ENCODE measurements at places on chromosomes 11 and 22.
A peak's percentile ranks its signal among the peaks of the same experiment; 100 is the strongest.

- DNase-seq, result no peak
These were observed 4.7 kb downstream of the LTBP3 start for GRCh38 chr11:65553301-65554001.

DNA sequence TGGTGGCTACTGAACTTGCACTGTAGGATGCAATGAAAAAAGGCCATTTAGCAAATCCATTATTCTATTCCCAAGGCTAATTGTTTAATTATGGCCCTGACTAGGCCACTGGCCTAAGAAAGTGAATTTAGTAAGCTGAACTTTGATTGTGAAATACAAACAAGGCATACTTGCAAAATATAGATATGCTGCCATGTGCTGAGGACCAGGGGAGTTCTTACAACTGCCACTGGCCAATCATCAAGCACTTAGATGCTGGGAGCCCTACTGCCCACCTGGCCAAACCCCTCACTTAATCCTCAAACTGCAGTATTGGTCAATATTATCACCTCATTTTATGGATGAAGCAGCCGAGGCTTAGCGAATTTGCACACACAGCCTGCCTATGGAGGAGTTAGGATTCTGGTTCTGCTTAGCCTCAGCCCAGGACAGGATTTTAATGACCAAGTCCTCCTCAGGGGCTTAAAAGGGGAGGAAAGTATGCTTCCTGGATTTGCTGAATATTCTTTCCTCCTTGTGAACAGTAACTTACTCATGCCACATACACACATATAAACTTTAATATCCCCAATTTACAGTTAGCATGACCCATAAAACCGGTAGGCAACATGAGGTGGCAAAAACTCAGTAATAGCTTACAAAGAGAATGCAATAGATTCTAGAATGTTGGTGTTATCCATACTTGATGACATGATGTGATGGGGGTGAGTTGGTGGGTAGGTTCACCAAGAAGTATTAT is 39.3 kb downstream of the CD44 start:
- peak; percentile 40 for DNase-seq

DNA sequence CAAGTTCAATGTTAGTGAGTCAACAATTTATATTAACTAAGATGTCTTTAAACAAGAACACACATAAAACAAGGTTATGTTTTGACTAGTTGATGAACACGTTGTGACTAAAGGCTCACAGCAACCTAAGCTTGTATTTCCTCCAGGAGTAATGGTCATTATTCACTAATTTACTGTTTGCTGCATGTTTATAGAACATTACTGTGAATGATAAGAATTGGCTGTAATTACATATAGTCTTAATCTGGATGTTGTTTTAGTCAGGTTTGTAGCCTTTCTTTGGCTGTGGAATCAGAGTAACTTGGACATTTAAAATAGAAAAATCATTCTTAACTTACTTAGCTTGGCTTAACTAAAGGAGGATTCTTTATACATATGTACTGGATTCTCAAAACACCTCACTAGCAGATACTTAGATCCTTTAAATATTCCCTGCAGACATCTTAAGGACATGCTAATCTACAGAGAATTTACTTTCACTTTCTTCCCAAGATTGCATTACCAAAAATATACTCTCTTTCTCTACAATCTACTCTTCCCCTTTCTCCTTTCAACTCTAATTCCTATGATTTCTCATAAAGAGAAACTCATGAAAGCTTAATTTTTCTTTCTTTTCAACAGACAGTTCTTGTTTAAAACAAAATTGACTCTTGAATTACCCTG is 319.7 kb upstream of the CTSC start:
- no peak for DNase-seq

DNA sequence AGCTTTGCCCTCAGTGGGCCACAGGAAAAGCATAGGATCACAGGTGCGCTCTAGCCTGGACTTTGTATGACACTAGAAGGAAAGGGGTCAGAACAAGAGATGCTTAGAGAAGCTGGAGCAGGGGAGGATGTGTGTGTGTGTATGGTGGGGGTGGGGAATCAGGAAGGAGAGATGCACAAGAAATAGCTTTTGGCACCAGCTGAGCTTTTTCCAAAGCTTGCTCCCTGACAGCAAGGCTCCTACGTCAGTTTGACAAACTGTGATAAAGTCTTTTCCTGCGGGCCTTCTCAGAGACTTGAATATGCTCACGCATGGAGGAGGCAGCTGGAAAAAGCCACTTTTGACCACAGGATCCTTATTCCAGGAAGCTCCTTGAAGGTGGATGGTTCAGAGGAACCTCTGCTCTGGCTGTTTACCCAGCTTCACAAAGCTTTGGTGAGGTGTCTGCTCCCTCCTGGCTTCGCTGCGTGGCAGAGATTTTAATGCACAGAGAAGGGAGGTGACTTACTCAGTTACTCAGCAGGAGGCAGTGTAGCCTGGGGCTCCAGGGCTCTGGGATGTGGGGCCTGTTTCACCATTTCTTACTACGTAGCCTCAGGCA is 3.9 kb downstream of the CDC42EP1 start:
- DNase-seq, result peak; percentile 85

DNA sequence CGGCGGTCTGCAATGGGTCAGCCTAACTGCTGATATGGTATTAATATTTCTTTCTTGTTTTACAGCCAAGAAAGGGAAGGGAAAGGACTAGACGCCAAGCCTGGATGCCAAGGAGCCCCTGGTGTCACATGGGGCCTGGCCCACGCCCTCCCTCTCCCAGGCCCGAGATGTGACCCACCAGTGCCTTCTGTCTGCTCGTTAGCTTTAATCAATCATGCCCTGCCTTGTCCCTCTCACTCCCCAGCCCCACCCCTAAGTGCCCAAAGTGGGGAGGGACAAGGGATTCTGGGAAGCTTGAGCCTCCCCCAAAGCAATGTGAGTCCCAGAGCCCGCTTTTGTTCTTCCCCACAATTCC is 1.9 kb downstream of the MDK start:
- no peak for DNase-seq

DNA sequence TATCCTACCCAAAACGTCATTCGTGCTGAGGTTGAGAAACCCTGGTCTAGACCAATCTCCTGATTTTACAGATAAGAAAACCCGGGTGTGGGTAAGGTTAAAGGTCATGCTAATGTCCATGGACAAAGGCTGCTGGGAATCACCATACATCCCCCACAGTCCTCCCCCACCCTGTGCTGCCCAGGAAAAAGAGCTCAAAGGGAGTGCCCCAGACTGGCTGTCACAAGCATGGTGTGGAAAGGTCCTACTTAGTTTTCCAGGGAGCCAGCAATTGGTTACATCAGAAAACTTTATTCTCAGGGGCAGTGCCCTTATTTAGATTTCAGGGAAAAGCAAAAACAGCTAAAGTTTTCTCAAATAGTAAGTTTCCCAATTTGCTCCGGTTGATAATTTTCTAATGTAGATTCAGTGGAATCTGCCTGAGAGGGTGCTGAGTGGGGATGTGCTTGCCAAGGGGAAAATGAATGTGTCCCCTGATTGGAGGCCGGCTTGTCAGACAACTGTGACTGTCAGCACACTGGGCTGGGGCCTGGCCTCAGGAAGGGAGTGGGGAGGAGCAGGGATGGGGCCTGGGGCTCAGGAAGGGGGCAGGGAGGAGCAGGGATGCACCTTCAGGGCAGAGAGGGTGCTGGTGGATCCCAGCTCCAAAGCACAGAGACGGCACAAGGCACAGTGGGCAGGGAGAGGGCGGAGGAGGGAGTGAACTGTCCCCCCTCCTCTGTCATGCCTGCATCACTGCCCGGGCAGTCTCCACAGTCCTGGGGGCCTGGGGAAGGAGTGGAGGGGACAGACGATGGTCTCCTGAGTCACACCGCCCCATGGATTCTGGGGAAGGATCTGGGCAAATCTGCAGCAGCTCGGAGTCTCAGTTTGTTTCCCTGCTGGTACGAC is 263.6 kb downstream of the KIRREL3 start:
- no peak for DNase-seq

DNA sequence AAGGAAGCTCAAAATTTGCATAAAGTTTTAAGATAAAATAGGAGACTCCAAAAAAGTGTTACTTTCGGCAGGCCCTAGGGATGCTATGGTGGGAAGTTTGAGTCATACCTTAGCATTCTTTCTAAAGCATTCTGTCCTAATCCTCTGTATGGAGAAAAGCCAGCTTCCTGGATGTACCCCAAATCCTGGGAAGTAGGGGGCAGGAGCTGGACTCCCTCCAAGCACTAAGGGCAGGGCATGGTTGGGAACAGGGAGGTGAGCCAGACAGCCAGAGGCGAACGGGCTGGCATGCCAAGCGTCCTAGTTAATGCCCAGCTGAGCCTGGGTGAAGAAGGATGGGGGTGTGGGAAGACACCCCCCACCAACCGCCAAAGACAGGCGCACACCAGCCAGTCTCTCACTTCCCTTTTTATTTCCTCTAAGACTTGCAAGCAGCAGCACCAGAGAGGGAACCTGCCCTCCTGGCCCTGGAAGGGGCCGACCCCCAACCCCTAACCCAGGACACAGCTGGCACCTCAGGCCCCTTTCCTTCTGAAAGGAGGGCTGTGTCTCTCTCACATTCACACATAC is 23.9 kb downstream of the RTN4RL2 start:
- no peak for DNase-seq

DNA sequence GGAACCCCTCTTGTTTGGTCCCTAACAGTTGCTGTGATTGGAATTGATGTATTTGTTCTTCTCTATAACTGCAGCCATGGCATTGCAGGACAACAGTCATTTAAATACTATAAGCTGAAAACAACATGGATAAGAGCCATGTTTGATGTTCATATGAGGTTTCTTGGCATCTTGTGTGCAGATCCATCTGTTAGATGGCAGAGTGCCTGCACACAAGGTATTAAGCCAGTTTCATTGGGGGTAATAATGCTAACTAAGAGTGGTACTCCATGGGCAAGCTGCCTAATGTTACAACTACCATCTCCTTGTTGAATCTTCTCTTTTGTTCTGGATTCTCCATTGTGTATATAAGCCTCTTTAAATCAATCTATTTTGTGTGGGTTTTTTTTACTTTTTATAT is 206.0 kb upstream of the CHORDC1 start:
- DNase-seq, result no peak

- DNase-seq, result peak; percentile 73
These were observed 33.4 kb downstream of the MRTFA start for GRCh38 chr22:40603088-40603605.

- no peak for DNase-seq
These were observed 598.8 kb downstream of the TBC1D22A start for GRCh38 chr22:47361247-47361646.

DNA sequence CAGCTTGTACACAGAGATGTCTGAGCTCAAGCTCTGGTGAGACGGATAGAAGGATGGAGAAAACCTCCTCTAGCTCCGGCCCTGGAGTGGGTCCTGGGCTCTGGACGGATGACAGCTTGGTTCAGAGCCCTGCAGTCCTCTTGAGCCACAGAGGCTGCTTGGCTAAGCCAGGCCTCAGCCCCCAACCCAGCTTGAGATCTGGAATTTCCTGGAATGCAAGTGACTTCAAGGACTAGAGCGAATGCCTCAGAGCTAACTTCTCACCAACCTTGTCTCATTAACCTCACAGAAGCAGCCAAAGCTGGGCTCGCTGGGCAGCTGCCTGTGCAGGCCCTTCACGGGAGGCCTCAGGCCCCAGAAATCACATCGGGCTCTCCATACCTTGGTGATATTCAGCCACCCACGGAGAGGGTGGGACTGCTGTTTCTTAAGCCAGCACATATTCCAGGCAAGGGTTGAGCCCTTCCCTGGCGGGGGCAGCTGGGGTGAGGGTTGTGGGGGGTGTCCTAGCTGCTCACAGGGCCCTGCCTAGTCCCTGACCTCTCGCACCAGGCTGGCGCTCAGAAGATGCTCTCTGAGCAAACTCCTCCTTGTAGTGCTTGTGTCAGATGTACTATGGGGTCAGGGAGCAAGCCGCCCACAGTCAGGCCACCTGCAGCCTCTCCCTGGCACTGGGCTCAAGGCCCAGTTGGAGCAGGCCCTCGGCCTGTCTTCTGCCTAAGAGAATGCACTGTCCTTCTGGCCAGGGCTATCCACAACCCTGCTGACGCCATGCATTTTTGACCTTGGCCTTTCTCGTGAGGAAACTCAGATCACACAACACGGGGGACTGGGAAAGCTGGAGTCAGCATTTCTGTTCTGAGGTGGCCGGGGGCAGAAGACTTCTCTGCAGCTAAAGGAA is 73.6 kb upstream of the TTLL12 start:
- no peak for DNase-seq

DNA sequence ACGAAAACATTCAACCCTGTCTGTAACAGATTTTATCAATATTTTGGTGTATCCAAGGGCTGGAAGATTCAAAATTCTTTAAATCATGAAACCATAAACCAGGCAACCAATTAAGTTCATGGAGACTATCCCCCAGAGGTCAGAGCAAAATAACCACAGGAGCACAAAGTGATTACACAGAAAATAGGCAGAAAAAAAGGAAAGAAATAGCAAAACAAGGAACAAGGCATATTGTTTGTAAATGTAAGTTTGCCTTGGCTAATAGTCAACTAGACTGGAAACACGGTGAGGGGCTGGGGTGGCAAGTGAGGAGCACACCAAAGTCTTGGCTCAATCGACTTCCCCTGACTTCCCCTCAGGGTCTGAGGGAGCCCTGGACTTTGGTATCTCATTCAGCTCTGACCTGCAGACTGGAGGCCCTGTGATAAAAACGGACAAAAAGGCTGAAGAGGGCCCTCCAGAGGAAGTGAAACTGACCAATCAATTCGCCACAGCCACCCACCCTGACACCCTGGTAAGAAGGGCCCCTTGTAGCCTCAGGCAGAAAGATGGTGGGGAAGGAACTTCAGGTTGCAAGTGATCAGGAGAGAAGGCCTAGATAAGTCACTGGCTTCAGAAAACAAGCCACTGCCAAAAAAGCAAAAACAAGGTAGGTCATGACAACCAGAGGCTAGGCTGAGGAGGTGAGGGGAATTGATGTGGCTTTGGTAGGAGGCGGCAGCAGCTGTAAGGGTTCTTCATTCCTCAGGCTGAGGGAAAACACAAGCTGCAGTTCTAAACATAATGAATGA is 1.8 kb downstream of the SIK3 start:
- DNase-seq, result no peak

DNA sequence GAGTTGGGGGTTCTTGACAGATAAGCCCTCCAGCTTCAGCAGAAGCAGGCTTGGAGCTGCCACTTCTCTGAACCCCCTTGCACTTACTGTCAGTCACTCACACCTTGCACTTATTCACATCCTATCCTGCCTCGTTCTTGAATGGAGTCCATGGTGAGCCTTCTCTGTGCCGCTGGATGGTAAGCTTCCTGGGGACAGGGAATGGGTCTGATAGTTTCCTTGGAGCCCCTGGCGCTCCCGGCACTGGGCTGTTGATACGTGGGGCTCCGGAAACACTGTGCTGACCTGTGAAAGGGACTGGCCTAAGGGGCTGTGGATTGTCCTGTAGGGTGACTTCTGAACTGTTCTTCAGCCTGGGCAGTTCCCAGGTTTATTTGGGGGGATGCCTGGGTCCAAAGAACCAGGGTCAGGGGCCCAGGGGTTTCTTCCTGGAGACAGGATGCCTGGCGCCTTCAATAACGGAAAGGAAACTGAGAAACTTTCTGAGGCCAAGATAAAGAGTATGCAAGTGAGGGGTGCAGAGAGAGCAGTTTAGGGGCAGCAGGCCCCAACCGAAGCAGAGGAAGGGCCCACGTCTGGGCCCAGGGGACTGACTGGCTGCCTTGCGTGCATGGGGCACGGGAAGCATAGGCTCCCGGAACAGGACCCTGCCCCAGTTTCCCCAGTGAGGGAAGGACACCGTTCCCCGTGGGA is 709 bp upstream of the ST3GAL4 start:
- DNase-seq, result no peak

GRCh38 chr11:33606762-33607161 is 93.9 kb downstream of the C11orf91 start:
- no peak for DNase-seq

Data from amniotic epithelial cell (primary cell).